ENCODE measurements at places on chromosomes 2 and 18.
A peak's percentile ranks its signal among the peaks of the same experiment; 100 is the strongest.

DNA sequence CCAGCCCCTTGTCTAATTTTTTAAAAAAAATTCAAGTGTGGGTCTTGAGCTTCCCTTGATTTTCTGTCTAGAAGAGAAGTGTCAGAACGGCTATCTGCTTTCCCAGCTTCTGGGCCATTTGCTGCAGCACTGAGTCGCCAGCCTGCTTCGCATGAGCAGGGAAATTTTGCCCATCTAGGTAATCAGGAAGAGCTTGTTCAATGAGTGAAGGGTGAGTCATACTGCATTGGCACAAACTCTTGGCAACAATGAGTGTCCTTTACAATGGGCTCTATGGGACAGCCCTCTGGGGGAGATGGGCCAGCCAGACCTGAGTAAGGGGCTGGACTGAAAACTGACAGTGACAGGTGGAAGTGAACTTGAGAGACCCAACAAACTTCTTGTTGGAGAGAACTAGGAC, 2.4 kb upstream of the RNF144A start:
- no peak for DNase-seq

GRCh38 chr2:138237667-138238384, 263.7 kb upstream of the SPOPL start:
- no peak for DNase-seq

GRCh38 chr2:241033336-241033987, 35.0 kb downstream of the SNED1 start:
- no peak for DNase-seq

- DNase-seq, result no peak
Measured at GRCh38 chr2:217105733-217106649, 246.1 kb upstream of the TNP1 start.

- no peak for DNase-seq
Measured at GRCh38 chr2:197914778-197915177, 110.4 kb downstream of the PLCL1 start.

DNA sequence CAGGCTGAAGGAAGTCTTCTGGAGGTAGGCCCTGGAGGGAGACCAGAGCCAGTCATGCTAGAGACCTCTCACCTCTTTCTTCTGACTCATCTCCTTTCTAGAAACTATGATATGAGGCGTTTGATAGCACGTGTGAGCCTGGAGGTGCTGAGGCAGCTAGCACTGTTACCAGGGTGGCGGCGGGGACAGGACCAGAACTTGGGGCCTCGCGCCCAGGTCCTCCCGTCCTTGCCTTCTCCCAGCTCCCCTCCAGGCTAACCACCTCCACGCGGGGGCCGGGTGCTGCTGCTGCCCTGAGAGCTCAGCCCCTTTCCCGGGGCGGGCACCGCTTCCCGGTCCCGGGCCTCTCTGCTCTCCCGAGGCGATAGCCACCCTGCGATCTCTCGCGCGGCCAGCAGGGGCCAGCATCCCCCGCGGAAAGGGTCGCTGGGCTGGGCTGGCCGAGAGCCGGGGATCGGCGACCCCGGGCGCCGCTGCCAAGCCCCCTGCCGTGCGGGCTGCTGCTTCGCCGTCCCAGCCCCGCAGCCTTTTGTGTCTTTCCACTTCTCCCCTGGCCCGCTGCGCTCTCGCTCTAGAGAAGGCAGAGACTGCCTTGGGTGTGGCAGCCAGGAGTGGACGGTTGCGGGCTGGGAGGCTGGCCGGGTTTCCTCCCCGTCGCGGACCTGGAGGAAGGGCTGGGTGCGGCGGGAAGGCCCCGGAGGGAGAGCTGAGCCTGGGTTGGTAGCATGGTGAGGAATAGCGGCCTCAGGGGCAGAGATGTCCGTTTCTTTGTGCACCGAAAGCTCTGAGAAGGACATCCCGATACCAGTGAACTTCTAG, 49.1 kb downstream of the TMEM17 start:
- peak; percentile 79 for DNase-seq

DNA sequence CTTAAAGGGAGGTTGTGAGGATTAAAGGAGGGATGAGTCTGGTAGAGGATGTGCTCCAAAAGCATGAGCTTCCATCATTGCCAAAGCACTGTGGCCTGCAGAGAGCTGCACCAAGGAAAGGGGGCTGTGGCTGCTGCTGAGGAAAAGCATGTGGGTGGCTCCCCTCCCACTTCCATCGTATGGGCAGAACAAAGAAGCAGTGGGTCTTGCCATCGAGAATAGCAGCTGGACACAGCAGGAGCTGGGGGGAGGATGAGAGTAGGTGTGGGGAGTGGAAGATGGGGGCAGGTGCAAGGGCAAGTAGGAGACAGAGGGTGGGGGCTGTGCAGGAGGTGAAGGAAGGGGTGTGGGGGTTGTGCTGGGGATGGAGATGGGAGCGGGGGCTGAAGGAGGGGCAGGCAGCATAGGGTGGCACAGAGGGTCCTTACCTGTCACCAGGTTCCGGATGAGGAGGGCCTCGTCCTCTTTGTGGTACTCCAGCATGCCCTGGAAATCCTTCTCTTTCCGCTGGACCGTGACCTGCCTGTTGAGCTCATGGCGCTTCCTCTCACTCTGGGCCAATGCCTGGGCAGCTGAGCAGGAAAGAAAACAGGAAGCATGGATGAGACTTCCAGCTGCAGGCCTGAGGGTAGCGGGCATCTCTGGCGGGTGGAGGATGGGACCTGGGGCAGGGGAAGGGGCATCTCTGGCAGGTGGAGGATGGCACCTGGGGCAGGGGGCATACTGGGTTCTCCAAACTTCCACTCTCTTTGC, 33.6 kb upstream of the ACAA2 start:
- DNase-seq, result no peak

DNA sequence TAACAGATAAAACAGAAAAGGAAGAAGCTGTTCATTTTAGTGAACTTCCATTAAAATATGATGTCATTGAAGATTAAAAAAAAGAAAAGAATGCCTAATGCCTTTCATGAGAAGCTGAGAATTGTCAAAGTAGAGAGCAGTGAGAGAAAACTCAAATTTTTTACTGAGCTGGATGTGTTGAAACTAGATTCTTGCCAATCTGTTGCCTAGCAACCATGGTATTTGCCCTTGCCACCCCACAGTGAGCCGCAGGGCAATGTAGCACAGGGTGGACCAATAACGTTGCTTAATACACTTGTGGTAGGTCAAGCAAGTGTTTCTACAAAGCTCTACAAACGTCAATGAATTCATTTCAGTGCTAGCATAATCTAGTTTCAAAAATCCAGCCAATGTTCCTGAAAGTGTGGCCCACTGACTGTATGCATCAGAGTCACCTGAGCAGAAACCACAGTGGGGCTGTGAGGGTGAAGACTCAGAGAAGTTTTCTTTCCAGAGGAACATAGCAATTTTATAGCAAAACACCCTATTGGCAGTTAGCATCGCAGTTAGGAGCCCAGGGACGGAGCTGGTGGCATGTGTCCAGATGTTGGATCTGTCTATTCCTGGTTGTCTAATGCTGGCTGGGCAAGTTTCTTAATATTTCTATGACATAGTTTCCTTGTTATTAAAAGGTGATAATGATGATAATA, 132.2 kb downstream of the DOCK10 start:
- DNase-seq, result peak; percentile 46

DNA sequence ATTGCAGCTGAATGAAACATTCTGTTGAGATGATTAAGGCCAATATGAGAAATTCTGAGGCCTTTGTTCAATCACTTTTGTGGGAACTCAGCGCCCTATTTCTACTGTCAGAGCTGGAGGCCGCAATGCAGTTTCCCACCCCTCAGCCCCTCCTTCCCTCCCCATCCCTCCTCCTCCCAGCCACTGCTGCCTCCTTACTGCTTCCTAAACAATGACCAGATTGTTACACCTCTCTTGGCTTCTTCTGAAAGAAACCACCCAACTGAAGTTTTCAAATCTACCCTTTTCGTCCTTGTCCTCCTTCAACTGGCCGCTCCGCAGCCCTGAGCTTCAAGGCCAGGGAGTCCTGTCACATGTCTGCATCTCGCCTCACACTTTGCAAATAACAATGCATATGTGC, 36.7 kb upstream of the MAPK4 start:
- no peak for DNase-seq

- DNase-seq, result no peak
Measured at GRCh38 chr2:8513601-8514273, 168.1 kb upstream of the ID2 start.

DNA sequence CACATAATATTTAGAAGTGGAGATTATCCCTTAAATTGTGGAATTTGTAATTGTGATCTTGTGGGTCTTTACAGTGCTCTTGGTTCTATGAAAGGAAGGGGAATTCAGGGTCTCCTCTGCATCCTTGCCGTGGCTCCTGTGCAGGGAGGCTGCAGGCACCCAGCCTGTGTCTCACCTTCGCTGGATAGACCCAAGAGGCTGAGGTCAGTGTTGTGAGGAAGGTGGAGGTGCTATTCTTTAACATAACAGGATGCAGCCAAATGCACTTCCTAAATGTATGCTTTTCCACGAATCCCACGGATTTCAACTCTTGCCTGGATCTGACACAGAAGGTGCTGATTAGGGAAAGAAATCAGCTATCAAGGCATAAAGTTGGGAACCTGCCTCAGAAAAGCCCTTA, 69.5 kb downstream of the TMEM18 start:
- DNase-seq, result no peak

DNA sequence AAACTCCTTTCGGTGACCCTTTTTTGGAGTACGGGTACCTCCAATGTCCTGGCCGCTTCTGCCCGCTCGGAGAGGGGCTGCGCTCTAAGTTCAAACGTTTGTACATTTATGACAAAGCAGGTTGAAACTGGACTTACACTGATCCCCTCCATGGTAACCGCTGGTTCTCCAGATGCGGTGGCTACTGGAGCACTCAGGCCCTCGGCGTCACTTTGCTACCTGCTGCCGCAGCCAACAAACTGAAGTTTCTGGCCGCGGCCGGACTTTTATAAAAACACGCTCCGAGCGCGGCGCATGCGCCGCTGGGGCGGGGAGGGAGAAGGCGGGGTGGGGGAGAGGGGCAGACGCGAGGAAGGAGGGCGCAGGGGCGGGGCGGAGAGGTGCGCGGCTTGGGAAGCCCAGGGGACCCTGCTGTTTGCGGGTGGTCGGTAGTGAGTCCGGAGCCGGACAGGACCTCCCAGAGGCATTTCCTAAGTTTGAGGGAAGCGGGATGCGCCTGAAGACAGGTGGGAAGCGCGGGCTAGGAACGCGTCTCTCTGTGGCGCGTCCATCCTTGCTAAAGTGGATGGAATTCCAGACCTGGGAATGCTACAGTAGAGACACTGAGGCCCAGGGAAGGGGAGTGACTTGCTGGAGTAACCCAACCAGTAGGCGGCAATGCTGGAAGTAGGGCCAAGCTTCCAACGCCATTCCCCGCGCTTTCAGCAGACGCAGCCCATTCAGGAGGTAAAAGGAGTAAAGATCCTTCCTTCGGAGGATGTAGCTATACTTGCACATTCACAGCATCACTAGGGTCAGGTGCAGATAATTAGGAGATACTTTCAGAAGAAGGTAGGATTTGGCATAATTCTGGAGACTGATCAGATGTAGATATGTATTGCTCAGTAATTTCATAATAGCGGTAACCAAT, at the start of gene CXCR4:
Gene CXCR4, minus strand, starts transcription at position 241 of the 910 bp plus-strand sequence. Its CDS starts 89 bp downstream, at position 152.
- peak; percentile 32 for DNase-seq

DNA sequence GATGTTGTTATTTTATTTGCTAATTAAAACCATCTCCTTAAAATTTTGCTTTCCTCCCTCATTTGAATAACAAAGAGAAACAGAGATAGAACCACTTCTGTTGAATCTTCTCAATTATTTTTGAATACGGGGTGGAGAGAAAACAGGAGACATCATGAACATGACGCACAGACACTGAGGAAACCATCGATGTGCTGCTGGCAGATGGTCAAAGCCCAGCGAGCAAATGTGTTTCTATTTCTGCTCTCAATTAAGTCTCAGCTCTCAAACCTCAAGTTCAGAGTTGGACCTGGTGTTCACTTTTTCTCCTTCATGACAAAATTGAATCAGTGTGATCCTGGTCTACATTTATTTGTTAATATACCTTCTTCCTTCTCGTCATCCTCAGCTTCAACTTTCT, 36.1 kb upstream of the TWIST2 start:
- peak; percentile 48 for DNase-seq

DNA sequence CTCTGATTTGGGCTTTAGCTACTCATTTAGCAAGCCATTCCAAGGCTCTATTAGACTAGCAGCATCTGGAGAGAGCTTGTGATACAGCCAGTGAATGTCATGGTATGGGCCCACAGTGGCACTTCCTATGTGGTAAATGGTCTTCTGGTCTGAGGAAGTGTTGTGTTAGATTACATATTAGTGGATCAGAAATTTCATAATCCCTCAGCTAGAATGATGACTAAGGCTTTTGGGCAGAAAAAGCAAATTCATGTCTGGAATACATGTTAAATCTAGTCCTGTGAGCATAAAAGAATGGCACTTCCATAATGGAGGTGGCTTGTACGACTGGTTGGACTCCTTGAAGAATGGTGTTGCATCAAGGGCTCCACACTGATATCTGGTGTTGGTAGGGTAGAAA, 436.8 kb upstream of the CWC22 start:
- DNase-seq, result no peak

DNA sequence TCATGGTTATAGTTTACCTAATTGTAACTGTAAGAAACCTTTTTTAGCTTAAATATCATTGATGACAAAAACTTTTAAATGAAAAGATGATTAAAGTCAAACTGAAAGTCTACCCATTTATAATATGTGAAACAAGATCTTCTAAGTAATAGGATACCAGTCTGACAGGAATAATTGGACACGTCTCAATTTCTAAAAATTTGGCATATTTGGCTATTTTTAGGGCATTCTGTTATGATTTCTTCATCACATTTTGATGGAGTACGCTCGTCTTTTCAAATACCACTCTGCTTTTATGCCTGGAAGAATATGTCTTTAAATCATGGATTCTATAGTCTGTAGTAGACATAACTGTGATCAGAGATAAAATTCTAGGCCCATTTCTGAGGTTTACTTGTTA, 1.3 kb downstream of the R3HDM1 start:
- no peak for DNase-seq

GRCh38 chr2:41329040-41329439, 718.8 kb upstream of the PKDCC start:
- no peak for DNase-seq

DNA sequence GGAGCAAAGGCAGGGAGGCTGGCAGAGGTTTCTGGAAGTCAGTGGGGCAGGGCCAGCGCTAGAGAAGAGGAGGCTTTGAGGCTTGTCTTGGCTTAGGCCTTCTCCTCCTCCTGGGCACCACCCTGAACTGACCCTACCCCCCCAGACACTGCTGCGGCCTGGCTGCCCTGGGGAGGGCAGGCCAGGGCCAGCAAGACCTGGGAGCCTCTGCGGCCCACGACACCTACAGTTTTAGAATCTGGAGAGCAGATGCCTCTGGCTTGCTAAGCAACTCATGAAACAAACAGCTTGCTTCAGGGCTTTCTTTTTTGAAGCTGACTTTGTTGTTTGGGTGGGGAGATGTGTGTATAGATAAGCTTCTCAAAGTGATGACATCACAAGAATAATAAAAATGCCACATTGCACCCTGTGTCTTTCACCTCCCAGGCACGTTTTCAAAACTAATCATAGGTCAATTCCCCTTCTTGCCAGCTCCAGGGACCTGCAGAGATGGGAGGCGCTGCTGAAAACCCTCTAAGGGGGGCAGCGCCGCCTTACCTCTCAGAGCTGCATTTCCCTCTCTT, 46.2 kb upstream of the SMAD7 start:
- DNase-seq, result no peak

Measured in uterus (tissue), 4 donors.